ENCODE measurements at places on chromosomes 6 and 20.

DNA sequence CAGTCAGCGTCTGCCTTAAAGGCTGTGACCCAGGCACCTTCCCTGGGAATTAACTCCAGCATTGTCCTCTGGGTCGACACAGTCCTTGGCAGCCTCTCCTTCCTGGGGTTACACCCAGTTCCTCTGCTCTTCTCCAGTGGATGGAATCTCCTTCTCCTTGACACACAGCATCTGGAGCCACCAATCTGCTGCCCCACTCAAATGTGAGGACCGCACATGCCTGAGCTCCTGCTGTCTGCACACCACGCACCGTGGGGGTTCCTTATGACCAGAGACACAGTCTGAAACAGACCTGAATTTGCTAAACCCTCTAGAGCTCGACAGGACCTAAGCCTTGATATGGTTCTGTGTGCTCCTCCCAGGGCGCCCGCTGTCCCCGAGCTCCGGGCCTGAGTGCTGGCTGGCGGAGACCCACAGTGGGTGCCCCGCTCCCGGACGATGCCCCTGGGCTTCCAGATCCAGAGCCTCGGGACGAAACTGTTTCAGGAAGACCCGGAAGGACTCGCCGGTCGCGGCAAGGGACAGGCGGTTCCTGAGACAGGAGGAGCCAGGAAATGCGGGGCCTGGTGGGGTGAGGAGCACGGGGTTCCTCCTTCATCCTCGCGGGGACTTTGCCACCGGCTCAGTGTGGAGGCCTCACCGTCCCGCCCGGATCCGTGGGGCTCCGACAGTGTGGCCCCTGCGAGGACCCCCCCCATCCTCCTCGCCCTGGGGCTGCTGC is 2.5 kb upstream of the RAET1G start:
- DNase-seq: no peak

GRCh38 chr6:37640786-37641395 is 56.8 kb downstream of the MDGA1 start:
- DNase-seq: no peak

GRCh38 chr6:16067568-16067967 is 61.3 kb upstream of the MYLIP start:
- DNase-seq: no peak

- no peak for DNase-seq
These were observed 3.8 kb upstream of the MYBL2 start for GRCh38 chr20:43662943-43663655.

DNA sequence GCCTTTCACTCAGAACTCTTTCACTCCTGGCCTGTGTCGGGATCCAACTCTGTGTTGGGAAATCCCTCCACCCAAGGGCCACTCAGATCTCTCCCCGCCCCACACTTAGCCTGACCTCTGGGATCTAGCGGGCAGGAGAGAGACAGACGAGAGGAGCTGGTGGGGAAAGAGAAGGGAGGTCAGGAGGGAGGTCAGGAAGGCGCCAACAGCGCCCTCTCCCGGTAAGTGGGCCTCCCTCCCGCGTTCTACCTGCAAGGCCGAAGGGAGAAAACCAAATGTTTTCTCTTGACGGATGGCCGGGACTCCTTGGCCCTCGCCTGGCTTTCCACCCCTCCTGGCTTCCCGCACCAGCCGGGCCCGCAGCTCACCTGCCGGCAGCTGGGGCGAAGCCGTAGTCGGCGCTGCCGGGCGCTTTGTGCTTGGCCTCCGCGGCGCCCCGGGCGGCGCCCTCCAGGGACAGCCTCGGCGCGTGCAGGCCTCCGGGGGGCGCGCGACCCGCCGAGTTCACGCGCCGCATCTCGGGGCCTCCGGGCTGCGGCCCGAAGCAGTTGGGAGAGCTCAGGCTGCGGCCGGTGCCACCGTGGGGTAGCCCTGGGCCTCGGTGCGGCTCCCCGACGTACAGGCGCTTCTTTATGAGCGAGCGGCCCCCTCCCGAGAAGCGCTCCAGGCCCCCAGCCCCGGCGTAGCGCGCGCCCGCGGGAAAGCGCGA is 38.2 kb downstream of the C6orf132 start:
- DNase-seq: peak; percentile 76

GRCh38 chr6:83592770-83593394 is 80.5 kb downstream of the PRSS35 start:
- no peak for DNase-seq

- no peak for DNase-seq
These were observed 36.4 kb upstream of the SLC35F1 start for GRCh38 chr6:117870486-117871242.

DNA sequence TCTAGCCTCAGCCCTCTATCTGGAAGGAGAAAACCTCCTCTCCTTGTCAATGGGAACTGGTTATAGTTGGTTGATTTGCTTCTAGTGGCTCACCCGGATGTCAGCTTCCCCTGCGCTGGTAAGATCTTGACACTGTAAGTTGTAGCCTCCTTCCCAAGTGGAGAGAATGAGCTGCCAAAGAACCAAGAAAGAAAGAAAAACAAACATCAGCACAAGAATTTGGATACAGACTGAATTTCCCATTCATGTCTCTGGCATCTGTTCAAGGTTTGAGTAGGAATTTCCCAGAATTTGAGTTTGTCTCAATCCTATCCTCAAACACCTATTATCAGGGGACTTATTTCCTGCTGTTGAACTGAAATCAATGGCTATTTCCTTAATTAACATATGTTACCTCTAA is 44.1 kb downstream of the ELOVL2 start:
- DNase-seq: no peak

GRCh38 chr20:35318502-35319157 is 26.4 kb upstream of the FAM83C start:
- DNase-seq: no peak

DNA sequence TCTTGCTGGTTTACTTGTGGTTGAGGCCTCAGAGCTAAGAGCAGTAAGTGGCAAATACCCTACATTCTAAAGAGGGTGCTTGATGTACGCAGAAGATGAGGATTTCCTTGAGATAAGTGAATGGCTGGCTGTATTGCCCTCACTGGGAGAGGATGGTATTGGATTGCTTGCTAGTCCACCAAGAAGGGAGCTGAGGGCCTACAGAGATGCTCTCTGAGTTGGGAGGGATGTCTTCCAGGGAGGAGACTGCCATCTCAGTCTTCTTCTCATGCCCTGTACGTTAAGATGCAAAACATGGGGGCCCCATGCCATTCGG is 669.1 kb downstream of the UTRN start:
- no peak for DNase-seq

GRCh38 chr20:37200926-37201826 is 21.8 kb upstream of the MROH8 start:
- no peak for DNase-seq

DNA sequence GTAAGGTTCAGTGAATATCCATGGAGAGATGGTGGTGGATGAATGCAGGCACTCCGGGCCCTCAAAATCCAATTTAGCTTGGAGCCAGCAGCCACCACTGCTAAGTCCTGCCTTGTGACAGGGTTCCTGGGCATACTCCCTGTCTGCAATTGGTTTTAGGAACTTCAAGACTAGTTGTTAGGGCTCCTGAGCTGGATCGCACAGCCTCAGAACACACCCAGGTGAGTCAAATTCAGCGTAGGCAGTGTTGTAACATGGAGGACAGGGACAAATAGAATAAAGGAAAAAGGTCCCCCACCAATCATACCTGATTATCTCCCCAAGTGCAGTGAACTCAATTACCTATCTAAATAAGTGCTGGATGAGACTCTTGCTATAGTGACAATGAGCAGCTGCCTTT is 74.6 kb downstream of the PERP start:
- no peak for DNase-seq

GRCh38 chr6:84728602-84729001 is 35.8 kb downstream of the TBX18 start:
- no peak for DNase-seq

- no peak for DNase-seq
These were observed 172.7 kb downstream of the MRPL14 start for GRCh38 chr6:43954311-43955131.

- DNase-seq: no peak
These were observed 146.2 kb downstream of the COL21A1 start for GRCh38 chr6:56101141-56101553.

GRCh38 chr6:15453186-15453585 is 207.3 kb downstream of the JARID2 start:
- no peak for DNase-seq

GRCh38 chr20:35515949-35516645 is 13.4 kb downstream of the C20orf173 start:
- DNase-seq: no peak

GRCh38 chr6:2558861-2559801 is 191.6 kb downstream of the MYLK4 start:
- DNase-seq: no peak

All from stimulated activated CD4-positive, alpha-beta T cell treated with anti-CD3 and anti-CD28 coated beads, Interleukin-4, amount 100 ng/mL, for 24 hours (primary cell).